NCI-H510A (cell line): ENCODE measurements at places on chromosomes 11 and 22.

- DNase-seq, result no peak
Observed at GRCh38 chr22:17176715-17177114, 17.6 kb upstream of the HDHD5 start.

DNA sequence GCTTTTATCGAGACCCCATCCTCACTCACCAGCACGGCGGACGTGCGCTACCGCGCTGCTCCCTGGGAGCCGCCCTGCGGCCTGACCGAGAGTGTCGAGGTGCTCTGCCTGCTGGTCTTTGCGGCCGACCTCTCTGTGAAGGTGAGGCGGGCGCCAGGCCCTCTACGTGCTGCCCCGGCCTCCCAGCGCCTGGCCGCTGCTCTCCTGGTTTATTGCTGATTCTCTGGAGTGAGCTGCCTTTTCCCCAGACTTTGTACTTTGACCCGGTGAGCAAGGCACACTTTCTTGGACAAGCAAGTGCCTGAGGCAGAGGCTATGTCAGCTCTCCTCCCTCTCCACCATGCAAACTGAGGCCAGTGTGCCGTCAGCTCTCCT is 6.5 kb downstream of the TPCN2 start:
- no peak for DNase-seq

- DNase-seq, result peak; percentile 30
Observed at GRCh38 chr22:19932367-19933206, 9.0 kb upstream of the COMT start.

GRCh38 chr11:59501931-59502330 is 1.4 kb upstream of the OR4D11 start:
- no peak for DNase-seq

DNA sequence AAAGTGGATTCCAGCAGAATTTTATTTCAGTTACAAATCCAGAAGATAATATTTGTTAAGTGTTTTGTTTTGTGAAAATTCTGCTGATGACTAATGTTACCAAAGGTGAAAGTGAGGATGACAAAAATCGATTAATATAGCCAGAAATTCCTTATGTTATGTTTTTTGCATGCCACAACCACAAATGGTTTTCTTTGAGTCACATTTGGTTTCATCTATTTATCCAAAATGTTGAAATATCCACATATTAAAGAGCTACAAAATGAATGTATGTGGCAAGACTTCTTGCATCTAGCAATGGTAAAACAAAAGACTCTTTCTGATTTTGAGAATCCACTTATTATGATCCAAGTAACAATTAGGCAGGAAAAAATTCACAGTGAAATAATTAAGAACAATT is 150.1 kb upstream of the LRRC4C start:
- no peak for DNase-seq

DNA sequence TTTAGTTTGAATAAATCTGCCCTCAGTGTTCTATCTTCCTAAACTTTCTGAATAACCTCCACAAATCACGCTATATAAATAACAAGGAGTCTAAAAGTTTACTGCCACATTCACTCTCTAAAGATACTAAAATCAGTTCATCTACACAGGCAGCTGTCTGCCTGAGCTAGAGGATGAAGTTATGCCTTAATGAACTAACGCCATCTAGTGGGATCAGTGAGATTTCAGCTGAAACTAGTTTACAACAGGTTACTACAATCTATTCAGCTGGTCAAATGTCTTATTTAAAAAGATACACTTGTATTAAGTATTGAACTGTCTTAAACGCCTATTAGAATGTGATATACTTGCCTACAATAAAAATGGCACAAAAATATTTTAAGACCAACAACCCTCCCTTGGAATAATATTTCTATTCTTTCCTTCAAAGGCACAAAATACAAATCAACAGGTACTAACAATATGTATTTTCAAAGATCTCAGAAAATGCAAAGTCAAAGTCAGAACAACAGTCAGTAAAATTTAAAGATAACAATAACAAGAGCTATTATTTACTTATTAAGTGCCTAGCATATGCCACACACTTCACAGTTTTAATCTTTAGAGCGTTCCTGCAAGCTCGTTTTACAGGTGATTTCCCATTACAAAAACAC is 84.1 kb downstream of the LARGE2 start:
- DNase-seq, result no peak

- no peak for DNase-seq
Observed at GRCh38 chr11:8247312-8247711, 16.4 kb downstream of the LMO1 start.

- no peak for DNase-seq
Observed at GRCh38 chr11:117855912-117856651, 20.4 kb downstream of the FXYD6 start.

DNA sequence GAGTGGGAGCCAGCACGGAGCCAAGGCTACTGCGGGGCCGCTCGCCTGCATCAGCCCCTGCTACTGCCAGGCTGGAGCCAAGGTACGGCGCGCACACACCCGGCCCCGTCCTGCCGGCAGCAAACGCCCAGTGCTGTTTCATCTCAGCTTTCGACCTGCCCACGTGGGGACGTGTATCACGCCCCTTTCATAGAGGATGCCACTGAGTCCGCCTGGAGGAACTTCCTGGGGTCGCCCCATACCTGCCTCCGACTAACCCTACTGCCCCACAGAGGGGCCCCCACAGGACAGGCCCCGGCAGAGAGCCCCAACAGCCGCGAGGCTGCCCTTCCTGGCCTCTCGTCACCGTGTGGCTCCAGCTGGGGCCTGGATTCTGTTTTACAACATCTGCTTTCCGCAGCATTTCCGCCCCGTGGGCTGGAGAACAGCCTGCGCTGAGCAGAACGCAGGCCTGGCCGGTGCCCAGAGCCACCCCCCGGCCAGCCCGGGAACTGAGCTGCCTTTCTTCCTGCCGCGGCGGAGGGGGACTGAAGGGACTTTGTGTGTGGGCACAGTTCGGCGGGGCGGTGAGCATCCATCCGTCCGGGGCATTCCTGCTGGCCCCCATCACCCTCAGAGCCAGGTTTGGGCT is 22.9 kb upstream of the ARHGAP8 start:
- no peak for DNase-seq

GRCh38 chr11:96393753-96394348 is 4.0 kb downstream of the JRKL start:
- no peak for DNase-seq

GRCh38 chr11:125433454-125434121 is 62.5 kb downstream of the FEZ1 start:
- no peak for DNase-seq

- no peak for DNase-seq
Observed at GRCh38 chr22:23306438-23306921, 126.2 kb downstream of the BCR start.

DNA sequence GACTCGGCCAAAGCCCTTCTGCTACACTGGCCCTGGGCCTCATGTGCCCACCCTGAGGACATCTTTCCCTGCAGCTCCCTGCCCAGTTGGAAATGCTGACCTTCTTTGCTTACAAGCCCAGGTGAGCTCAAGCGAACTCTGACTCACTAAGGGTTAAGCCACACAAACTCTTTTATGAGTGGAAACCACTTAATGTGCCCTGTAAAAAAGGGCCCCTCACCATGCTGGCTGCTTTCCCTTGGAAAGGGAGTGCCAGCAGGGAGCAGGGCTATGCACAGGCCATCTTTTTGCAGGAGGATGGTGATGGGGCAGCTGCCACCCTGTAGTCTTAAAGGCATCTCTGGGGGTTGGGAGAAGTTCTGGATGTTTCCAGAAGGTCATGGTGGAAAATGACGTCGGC is 18.7 kb downstream of the EHF start:
- DNase-seq, result no peak

DNA sequence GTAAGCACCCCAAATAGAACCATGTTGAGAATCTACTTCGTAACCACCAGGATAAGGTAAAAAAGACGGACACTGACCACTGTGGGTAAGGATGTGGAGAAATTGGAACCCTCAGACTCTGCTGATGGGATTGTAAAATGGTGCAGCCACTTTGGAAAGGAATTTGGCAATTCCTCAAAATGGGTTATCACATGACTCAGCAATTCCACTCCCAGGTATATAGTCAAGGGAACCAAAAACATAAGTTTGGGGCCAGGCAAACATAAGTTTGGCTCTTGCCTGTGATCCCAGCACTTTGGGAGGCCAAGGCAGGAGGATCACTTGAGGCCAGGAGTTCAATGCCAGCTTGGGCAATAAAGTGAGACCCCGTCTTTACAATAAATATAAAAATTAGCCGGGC is 5.1 kb upstream of the CABP2 start:
- no peak for DNase-seq
